Activated B cell treated with CpG ODN at 0.5 μM for 24 hours (primary cell): ENCODE measurements at places on chromosomes 1 and 21. TPM values are rescaled to one million over a fixed set of nuclear protein-coding genes. Genes with fewer than 3 reads are reported as not detected.
A peak's percentile ranks its signal among the peaks of the same experiment; 100 is the strongest.

The DNALI1 gene
- not detected in 2 replicates for total RNA-seq

- no peak for DNase-seq
- no peak overlapping the region for H3K27ac ChIP-seq
- H3K27me3 ChIP-seq = no peaks in the 10 kb centered on the region
- no peaks in the 10 kb centered on the region for H3K36me3 ChIP-seq
- H3K4me3 ChIP-seq = no peak overlapping the region
Measured at GRCh38 chr1:240254778-240255291, 163.2 kb downstream of the FMN2 start.

- no peak overlapping the region for H3K4me3 ChIP-seq
- no peak overlapping the region for H3K27ac ChIP-seq
- no peak for DNase-seq
- H3K36me3 ChIP-seq = peaks cover 38% of the 10 kb centered on the region
- H3K27me3 ChIP-seq = no peaks in the 10 kb centered on the region
Measured at GRCh38 chr1:15706751-15707150, 22.6 kb downstream of the PLEKHM2 start.

DNA sequence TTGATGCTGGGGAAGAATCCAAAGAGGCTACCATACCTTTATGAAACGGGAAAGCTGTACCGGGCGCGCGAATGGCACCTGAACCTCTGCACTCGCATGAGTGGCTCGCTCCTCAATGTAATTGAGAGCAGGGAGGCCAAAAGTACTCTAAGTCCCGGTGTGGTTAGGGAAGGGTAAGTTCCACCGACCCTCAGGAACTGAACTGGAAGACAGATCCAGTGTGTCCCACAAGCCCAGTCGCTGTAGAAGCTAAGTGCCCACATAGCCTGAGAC is 1.0 kb downstream of the GATAD2B start:
- H3K27me3 ChIP-seq = no peaks in the 10 kb centered on the region
- H3K4me1 ChIP-seq = peaks cover 53% of the 10 kb centered on the region
- H3K27ac ChIP-seq = peak overlapping the region; percentile 84

DNA sequence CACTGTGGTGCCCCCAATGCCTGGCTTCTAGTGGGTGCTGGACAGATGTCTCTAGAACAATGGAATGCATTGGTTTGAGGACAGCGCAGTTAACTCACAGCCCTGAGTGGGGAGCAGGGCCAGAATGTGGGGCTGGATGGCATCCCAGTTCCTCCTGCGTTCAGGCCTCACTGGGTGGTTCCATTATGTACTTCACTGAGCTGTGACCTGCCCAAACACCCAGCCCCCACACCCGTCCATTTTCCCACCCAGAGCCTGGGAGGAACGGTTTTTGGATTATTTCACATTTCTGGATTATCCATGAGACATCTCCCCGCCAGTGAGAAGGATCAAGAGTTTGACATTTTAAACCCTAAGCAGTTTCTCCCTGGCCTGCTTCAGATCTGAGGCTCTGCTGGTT is 55.3 kb upstream of the WASF2 start:
- H3K4me1 ChIP-seq = peaks cover 1% of the 10 kb centered on the region
- DNase-seq = no peak
- no peaks in the 10 kb centered on the region for H3K27me3 ChIP-seq
- H3K4me3 ChIP-seq = no peak overlapping the region
- peaks cover 25% of the 10 kb centered on the region for H3K36me3 ChIP-seq

GRCh38 chr1:31476891-31477846 is 64.2 kb downstream of the SERINC2 start:
- no peak for DNase-seq
- peaks cover 18% of the 10 kb centered on the region for H3K27me3 ChIP-seq
- peaks cover 6% of the 10 kb centered on the region for H3K4me1 ChIP-seq
- H3K27ac ChIP-seq = no peak overlapping the region

DNA sequence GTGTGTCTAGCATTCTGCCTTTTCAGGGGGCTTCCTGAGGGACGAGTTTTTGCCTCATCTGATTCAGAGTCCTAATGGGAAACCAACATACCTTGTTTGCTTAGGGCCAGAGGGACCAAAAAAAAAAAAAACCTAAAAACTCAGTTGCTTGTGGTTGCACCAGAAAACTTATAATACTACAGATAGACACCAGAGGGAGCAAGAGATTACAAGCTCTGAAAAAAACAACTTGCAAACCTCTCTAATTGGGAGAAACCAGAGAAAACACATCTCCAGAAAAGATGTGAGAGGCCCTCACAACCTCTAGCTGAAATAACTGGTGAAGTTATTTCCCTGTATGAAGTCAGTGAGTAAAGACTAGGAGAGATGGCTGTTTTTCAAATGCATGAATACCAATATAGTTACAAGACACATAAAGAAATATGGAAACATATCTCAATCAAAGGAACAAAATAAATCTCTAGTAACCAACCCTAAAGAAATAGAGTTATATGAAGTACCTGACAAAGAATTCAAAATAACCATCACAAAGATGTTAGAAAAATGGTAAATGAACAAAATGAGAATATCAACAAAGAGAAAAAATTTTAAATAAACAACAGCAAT is 233.7 kb upstream of the NFIA start:
- H3K27ac ChIP-seq = no peak overlapping the region
- H3K4me1 ChIP-seq = no peaks in the 10 kb centered on the region
- no peak for DNase-seq
- no peaks in the 10 kb centered on the region for H3K27me3 ChIP-seq
- H3K4me3 ChIP-seq = no peak overlapping the region

DNA sequence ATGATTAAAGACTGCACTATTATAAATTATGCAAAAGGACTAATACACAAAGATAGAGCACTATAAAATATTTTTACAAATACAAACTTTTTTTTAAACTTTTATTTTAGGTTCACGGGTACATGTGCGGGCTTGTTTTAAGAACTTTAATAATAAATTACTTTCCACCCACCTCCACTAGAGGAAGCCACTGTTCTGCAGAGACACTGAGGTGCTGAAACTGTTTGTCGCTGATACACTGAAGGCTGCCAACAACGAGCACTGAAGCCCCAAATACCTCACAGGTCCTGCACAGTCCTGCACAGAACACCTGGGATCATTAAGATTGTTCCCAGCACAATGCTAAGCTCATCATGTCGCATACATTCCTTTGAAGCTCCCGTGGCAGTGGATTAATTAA is 19.9 kb downstream of the COA6 start:
- peaks cover 4% of the 10 kb centered on the region for H3K4me1 ChIP-seq
- H3K27ac ChIP-seq = no peak overlapping the region
- H3K36me3 ChIP-seq = peaks cover 34% of the 10 kb centered on the region
- H3K27me3 ChIP-seq = no peaks in the 10 kb centered on the region

The KRTAP21-2 gene
- total RNA-seq = not detected in 2 replicates

DNA sequence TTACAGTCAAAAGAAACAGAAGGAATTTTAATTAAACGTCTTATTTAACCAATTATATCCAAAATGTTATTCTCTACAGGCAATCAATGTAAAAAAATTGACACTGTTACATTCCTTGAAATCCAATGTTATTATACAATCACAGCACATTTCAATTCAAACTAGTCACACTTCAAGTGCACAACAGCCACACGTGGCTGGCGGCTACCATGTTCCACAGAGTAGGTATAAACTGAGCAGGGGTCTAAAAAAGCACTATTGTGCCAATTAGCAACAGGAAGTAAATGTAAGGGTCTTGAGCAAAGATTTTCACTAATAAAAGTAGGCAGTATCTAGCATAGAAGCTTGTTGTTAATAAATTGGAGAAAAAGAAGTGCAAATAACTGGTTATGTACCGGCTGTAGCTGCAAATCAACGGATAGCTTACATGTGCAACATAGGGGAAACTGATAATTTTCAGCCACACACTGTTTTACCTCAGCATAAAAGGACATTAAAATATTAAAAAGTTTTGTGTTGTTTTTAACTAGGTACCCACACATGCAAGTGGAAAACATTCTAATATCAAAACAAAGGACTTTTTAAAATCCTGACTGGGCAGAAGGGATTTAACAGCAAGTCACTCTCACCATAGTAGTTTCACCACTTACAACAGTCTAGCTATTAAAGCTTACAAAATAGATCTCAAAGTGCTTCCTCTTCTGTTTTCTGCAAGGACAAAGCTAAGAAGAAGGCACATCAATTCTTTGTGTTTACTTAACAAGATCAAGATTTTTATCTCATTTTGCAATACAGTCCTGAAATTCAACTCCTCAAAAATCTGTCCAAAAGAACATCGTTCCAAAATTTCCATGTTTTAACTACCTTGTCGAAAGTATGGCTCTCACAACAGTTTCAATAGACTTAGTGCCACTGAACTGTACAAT is 2.5 kb downstream of the CSDE1 start:
- no peak for DNase-seq
- peak overlapping the region; percentile 100 for H3K27ac ChIP-seq
- peaks cover 81% of the 10 kb centered on the region for H3K4me1 ChIP-seq
- H3K4me3 ChIP-seq = peak overlapping the region; percentile 100
- H3K36me3 ChIP-seq = peaks cover 32% of the 10 kb centered on the region
- H3K27me3 ChIP-seq = no peaks in the 10 kb centered on the region

The KPRP gene
- total RNA-seq = not detected in 2 replicates

The NR1I3 gene
- total RNA-seq = 0.15 TPM in 1 of 2 replicates, not detected in the other

DNA sequence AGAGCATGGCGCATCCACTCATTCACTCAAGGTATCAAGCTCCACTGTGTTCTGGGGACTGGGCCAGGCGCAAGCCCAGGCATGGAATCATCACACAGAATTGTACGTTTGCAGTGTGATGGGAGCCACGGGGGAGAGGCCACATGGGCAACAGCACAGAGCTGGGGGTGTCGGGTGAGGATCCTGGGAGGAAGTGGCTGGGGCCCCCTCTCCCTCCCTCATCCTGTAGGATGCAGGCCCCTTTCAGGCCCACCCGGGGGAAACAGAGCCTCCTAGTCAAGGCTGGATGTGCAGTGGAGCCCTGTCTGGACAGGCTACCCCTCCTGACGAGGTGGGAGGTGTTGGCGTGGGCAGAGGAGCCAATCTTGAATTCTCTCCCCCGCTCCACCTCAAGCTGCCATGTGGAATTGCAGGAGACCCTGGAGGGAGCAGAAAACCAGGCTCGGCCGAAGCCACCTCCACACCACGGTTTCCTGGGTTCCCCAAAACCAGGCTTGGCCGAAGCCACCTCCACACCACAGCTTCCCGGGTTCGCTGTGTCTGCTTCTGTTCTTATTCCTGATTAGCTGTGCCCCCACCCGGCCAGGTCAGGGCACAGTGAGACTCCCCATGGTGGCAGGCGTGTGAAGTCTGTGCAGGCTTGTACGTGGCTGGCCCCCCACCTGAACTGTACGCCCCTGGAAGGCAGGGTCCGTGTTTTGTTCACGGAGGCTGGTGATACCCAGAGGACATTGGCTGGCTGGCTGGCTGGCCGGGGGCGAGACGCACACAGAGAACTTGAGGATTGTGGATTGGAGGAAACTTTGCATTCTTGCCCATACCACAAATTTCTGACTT is 4.2 kb upstream of the C1orf174 start:
- H3K27ac ChIP-seq = no peak overlapping the region
- DNase-seq = no peak
- H3K36me3 ChIP-seq = peaks cover 8% of the 10 kb centered on the region
- H3K4me1 ChIP-seq = peaks cover 14% of the 10 kb centered on the region
- H3K27me3 ChIP-seq = no peaks in the 10 kb centered on the region

DNA sequence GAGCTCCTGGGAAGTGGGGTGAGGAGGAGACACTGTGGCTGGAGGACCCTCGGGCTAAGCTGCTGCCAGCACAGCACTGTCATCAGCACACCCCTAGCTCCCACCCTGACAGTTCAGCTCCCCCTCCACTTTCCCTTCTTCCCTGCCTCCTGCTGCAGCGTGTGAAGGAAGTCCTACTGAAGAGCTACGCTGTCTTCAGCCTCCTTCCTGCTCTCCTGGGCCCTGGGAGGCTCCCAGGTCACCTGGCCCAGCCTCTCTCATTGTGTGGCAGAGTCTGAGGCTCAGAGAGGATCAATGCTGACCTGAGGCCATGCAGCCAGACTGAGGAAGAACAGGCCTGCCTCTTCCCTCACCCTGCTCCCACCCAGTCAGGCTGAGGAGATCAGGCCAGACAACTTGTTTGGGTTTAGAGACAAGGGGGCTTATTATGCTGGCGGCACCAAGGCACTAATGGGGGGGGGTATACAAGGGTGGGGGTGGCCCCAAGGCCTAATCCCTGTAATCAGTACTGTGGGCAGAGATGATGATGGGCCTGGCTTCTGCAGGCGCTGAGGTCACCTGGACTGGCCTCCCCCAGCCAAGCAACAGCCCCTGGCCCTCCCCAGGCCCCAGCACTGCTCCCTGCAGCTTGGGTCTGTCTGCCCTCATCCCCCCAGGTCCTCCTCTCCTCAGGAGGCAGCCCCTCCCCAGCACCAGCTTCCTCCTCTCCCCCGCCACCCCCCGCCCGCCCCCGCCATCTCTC is 9.1 kb downstream of the NES start:
- H3K27me3 ChIP-seq = peaks cover 5% of the 10 kb centered on the region
- peaks cover 34% of the 10 kb centered on the region for H3K4me1 ChIP-seq
- no peak overlapping the region for H3K27ac ChIP-seq

DNA sequence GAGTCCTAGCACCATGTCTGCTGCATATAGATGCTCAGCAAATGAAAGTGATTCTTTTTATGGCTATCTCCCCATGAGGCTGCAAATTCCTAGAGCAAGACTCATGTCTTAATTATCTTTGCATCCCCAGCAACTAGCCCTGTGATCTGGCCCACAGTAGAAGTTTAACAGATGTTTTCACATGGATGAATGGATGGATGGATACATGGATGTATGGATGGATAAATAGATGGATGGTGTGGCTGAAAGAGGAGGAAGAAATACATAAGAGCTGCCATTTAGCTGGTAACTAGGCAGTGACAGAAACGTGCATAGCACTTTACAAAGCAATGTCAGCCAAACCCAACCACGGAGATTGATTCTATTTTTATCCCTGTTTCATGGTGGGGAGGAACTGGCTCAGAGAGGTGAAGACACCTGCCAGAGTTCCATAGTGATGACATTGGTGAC is 32.7 kb upstream of the ZBTB40 start:
- H3K27me3 ChIP-seq = peaks cover 41% of the 10 kb centered on the region
- H3K27ac ChIP-seq = no peak overlapping the region
- no peak overlapping the region for H3K4me3 ChIP-seq
- H3K36me3 ChIP-seq = no peaks in the 10 kb centered on the region
- peaks cover 5% of the 10 kb centered on the region for H3K4me1 ChIP-seq
- DNase-seq = no peak

DNA sequence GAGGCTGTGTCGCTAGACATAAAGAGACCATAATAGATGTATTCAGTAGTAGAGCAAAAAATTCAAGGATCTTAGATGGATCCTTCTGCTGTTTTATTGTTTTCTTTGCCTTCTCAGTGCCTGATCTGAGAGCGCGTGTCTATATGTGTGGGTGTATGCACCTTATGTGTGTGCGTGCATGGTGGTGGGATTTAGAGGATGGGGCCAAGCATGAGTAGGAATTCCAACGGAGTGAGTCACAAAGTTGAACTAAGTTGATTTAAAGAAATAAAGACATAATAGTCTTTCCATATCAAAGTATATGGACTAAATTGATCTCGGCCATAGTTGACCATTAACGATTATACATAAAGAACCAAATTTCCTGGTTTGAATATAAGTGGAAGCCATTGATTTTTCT is 178.7 kb downstream of the CYYR1 start:
- no peaks in the 10 kb centered on the region for H3K4me1 ChIP-seq
- DNase-seq = no peak
- H3K27me3 ChIP-seq = no peaks in the 10 kb centered on the region
- H3K27ac ChIP-seq = no peak overlapping the region
- H3K4me3 ChIP-seq = no peak overlapping the region
